ENCODE measurements at places on chromosomes 12 and 14. TPM values are rescaled to one million over a fixed set of nuclear protein-coding genes. Genes with fewer than 3 reads are reported as not detected.

GRCh38 chr12:27561535-27562350 lies 37.7 kb downstream of the PPFIBP1 start:
- DNase-seq = no peak

DNA sequence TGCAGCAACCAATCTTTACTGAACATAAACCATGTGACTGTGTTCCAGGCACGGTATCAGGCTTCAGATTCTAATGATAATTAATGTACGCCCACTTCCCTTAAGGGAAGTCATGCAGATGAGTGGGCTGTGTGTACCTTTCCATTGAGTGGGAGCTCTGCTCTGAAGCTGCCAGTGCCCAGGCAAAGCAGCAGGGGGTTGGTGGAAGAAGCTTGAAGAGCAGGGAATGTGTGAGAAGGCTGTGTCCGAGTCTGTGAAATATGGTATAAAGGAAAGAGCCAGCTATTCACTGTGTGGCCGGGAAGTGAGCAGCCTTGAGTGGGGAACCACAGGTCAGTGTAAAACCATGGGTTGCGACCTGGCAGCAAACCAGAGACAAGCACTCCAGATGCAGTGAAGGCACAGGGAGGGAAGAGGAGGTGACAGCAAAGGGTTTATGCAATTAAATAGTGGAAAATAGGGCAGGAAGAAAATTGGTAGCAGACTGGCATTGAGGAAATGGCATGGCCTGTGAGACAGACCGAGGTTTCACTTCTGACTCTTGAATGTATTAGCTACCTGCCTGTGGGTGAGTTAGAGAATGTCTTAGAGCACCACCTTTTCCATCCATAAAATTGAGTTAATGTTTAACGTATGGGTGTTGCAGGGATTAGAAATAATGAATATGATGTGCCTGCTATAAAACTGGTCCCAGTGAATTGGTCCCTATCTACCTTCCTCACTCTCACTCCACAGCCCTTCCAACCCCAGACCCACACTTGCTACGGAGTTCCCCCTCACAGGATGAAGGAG lies 116.4 kb downstream of the NTF3 start:
- DNase-seq = no peak

DNA sequence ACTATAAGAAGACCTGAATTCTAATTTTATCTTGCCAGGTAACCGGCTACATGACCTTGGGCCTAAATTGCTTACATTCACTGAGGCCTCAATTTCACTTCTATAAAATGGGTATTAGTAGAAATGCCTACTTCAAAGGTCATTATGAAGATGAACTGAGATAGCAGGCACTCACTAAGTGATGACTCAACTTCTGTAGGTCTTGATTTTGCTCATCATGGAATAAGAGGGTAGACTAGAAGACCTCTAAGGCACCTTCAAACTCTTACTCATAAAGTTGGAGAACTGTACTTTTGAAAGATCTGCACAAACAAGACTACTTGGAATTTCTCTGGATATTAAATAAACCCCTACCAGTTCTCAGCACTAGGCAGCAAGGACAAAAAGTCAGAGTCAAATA lies 39.3 kb upstream of the FRMD6 start:
- DNase-seq = no peak

The DHRS2 gene
- 0.17 TPM for total RNA-seq

The MPHOSPH9 gene
- total RNA-seq = 121 TPM

The GALNT8 gene
- 0.33 TPM for total RNA-seq

- DNase-seq = no peak
These were observed 19.1 kb upstream of the DCP1B start for GRCh38 chr12:2023365-2023764.

The P3H3 gene
- total RNA-seq = 7.0 TPM

GRCh38 chr12:45278447-45278846 lies 62.6 kb downstream of the ANO6 start:
- no peak for DNase-seq

- DNase-seq = no peak
These were observed 3.7 kb downstream of the KRT6B start for GRCh38 chr12:52448228-52448627.

DNA sequence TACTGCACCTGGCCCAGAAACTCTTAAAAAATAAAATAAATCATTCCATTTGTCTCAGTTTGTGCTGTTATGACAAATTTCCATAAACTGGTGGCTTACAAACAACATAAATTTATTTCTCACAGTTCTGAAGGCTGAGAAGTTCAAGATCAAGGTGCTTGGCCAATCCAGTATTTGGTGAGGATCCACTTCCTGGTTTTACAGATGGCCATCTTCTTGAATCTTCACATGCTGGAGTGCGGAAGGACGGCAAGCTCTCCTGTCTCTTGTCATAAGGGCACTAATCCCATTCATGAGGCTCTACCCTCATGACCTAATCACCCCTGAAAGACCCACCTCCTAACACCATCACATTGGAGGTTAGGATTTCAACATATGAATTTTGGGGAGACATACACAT lies 29.9 kb upstream of the MYBPC1 start:
- DNase-seq = no peak

- no peak for DNase-seq
These were observed 34.1 kb downstream of the CHST11 start for GRCh38 chr12:104490850-104491249.

DNA sequence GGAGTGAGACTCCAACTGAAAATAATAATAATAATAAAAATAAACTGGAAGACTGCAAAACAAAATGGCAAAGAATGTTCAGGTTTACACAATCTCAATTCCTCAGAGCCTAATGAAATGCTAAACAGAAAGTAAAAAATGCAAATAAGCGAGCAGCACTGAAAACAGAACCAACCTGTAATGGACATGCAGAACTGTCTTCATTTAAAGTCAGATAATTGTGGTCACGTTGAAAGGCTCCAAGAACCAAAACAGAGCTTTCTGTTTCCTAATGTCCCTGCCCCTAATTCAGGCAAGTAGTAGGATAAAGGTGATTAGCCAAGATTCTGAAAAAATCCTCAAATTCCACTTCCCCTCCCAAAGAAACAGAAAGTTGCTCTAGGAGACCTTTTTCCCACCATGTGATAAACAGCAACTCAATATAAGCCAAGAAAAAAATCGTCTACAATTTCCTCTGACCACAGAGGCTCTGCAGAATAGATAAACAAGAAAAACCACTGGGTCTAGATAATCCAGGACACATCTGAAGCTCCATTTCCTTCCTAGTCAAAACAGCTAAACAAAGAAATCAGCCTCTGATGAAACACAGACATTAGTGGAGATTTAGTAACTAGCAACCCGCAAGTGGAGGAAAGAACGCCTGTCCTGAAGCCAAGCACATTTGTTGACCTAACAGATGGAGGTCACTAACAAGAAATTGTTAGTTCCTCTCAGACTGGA lies 3.0 kb downstream of the MIS18BP1 start:
- no peak for DNase-seq

DNA sequence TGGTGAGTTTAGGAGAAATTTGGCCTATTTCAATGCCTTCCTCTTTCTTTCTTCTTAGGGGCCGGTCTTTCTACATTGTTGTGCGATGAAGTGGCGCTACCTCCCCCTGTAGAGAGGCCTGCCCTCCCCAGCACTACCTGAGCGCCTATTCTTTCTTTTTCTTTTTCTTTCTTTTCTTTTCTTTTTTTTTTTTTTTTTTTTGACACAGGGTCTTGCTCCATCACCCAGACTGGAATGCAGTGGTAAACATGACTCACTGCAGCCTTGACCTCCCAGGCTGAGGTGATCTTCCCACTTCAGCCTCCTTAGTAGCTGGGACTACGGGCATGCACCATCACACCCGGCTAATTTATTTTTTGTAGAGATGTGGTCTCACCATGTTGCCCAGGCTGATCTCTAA lies 136.1 kb upstream of the MAX start:
- no peak for DNase-seq

The TOMM20L gene
- not detected for total RNA-seq

The DDX11 gene
- total RNA-seq = 196 TPM

GRCh38 chr12:51122844-51123243 lies 39.4 kb upstream of the CSRNP2 start:
- DNase-seq = no peak

- DNase-seq = no peak
These were observed 25.4 kb downstream of the RTRAF start for GRCh38 chr14:52014601-52015267.

The NEMP1 gene
- total RNA-seq = 59.6 TPM

The DDIT3 gene
- total RNA-seq = 34.4 TPM

GRCh38 chr14:104876251-104876699 lies 11.2 kb downstream of the CEP170B start:
- DNase-seq = peak; percentile 48

DNA sequence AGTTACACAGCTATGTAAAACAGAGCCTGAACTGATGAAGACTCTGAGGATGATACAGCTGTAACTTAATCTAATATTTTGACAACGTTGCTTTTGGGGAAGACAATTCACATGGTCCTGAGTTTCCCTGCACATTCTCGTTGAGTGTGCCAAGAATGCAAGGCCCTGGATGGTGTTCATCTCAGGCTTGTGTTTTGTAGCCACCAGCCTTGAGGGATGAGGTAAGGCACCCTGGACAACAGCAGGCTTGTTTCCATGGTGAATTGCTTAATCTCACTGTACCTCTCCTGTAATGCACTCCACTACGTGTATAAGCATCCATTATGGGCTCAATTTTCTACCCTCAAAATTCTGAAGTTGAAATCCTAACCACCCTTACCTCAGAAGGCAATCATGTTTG lies 2.1 kb downstream of the CATSPERB start:
- DNase-seq = no peak

DNA sequence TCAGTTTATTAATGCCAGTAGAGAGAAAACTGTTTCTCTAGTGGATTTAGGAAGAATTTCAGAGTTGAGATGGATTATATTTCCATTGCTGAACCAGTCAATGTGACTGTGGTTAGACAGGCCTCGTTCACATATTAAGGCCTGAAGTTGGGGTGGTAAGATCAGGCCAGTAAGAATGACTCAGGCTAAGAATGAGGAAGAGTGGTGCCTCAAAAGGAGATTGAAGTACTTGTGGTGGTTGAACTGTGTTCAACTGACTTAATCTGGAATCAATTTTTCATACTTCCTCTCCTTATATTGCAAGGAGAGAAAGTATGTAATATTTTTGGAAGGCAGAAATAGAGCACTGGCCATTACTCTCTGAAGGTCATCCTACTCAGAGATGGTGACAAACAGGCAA lies 37.8 kb upstream of the ATF7IP start:
- no peak for DNase-seq

DNA sequence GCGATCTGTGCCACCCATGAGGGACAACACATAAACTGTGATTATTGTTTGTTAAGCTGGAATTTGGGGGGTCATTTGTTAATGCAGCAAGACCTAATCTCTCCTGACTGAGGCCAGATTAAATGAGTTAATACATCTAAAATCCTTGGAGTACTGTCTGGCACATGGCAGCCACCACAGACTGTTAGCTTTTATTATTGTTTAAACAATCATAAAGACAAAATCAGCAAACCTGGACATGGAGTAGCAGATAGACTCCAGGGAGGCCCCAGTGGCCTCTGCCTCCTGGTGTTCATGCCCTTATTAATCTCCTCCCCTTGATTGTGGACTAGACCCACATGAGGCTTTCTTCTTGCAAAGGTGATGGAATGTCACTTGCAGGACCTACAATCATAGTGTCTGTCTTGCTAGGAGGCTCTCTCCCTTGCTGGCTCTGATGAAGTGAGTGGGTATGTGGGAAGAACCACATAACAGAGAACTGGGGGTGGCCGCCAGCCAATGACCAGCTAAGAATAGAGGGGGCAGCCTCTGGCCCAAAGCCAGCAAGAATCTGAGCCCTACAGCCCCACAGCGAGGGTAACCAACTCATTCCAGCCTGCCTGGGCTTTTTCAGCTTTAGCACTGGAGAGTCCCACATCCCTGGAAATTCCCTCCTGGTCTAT lies 142.0 kb downstream of the SCARB1 start:
- DNase-seq = no peak

DNA sequence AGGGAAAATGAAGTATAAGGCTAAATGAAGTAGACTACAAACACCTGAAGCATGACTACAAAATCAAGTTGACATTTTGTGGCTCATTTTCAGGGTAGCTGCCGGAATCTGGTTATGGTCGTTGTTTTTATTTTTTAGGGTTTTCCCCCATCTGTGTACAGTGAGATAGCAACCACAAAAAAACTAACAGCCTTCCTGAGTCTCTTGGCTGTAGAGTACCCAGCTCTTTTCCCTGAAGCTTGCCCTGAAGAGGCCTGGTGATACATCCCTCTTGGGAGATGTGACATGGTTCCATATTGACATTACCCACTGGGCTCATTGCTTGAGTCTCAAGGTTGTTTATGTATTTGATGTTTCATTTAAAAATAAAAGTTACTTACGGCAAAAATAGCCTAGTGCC lies 424.0 kb downstream of the ZFP36L1 start:
- DNase-seq = no peak

GRCh38 chr14:24036169-24036962 lies 15.4 kb upstream of the CARMIL3 start:
- peak; percentile 74 for DNase-seq

GRCh38 chr14:67186172-67186768 lies 3.0 kb upstream of the GARIN2 start:
- no peak for DNase-seq

GRCh38 chr12:15982471-15982870 lies 71.3 kb downstream of the DERA start:
- DNase-seq = no peak

DNA sequence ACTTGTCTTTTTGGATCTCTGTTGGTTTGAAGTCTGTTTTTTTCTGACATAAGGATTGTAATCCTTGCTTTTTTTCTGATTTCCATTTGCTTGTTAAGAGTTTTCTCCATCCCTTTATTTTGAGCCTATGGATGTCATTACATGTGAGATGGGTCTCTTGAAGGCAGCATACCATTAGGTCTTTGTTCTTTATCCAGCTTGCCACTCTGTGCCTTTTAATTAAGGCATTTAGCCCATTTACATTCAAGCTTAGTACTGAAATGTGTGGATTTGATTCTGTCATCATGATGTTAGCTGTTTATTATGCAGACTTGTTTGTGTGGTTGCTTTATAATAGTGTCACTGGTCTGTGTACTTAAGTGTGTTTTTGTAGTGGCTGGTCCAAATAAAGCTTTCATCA lies 100.0 kb downstream of the CCDC91 start:
- DNase-seq = no peak

The OR10A7 gene
- not detected for total RNA-seq

- DNase-seq = no peak
These were observed 525.8 kb downstream of the FSCB start for GRCh38 chr14:43981135-43981768.

The KLRK1 gene
- total RNA-seq = 355 TPM

The KRT78 gene
- total RNA-seq = not detected

DNA sequence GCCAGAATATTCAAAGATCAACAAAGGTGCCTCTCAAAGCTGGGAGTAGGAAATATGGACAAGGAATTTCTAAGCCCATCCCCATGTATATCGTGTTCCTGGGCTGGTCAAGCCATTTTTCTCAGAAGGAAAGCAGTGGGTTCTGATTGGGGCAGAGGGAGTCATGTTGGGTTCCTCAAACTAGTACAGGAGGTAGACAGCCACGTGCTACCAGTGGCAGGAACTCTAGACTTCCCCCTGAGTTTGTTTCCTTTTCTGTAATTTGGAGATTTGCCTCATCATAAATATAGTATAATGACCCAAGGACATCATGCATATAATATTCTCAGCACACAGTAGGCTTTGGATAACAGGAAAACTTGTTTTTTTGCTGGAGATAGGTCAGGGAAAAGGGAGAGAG lies 16.4 kb upstream of the PLEKHH1 start:
- DNase-seq = no peak

The PROX2 gene
- 0.28 TPM for total RNA-seq

All from activated naive CD8-positive, alpha-beta T cell treated with anti-CD3 and anti-CD28 coated beads, Interleukin-2, amount 10 ng/mL, durations not matched to agents 7 days and 5 days (primary cell).